ENCODE measurements at places on chromosomes 16 and 17.

GRCh38 chr17:46216682-46217081 lies 23.5 kb upstream of the KANSL1 start:
- DNase-seq, result no peak

GRCh38 chr17:47884905-47885730 lies 10.9 kb upstream of the SP2 start:
- no peak for DNase-seq

GRCh38 chr17:39090908-39091665 lies 60.4 kb downstream of the PLXDC1 start:
- DNase-seq, result no peak

GRCh38 chr17:42629411-42630009 lies 20.0 kb downstream of the TUBG1 start:
- DNase-seq, result no peak

DNA sequence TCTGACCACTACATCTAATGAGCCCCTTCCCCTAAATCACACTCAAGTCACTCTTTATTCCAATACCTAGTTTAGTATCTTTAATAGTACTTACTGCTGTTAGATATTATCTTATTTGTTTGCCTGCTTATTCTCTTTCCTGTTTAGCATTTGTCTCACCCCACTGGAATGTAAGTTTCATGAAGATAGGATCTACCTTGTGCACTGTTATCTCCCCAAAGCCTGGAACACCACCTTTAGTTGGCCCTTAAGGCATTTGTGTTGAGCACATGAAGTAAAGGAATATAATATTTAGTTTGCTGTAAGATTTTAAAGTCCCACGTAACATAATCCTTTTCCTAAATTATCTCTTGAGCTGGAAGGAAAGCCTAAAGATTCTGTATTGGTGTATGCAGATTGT lies 50.2 kb downstream of the VPS35L start:
- DNase-seq, result no peak

DNA sequence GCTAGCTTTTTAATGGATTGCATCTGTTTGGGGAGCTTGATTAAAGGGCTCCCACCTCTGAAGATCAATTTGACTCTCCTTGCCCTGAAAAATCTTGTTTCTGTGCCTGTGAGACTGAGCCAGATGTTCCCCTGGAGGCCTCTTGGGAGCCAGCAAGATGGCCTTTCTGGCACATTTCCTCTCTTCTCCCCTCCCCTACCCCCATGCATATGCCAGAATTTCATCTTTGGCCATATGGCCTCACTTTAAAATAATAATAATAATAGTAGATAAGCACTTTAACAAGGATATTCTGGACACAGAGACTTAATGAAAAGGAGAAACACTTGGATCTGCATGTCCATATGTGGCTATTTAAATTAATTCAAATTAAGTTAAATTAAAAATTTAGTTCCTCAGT lies 144.1 kb upstream of the CES5A start:
- DNase-seq, result no peak

DNA sequence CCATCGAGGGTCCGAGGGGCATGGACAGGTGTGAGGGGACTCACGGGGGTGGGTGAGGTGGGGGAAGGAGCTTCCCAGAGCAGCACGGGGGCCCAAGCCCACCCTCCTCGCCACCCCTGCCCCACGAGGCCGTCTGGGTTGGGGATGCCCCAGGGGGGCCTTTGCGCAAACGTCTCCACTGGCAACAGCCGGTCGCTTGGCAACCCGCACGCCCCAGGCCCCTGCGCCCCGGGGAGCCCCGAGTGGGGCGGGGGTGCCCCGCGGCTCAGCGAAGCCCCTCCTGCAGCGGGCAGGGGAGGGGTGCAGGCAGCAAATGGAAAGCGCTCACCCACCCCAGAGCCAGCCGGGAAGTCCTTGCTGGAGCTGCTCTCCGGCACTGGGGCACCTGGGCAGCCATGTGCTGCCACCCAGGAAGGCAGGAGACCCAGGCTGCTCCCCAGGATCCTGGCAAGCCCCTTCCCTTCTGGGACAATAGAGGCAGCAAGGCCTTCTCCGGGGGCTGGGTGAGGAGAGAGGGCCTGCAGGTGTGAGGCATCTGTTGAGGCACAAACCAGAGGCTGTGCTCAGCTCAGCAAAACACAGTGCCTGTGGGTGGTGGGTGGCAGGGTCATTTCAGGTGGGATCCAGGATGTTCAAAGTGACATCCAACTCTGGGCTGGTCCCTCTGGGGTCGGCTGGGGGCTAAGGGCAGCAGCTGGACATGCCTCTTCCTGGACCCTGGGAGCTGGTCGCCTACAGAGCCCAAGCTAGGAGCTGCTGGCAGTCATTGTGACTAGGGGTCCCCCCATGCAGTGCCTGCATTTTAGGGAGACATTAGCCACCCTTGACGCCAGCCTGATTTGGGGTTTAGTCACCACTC lies 80.9 kb upstream of the CBX4 start:
- no peak for DNase-seq

- DNase-seq, result no peak
Observed at GRCh38 chr17:5672815-5673430, 88.6 kb upstream of the NLRP1 start.

DNA sequence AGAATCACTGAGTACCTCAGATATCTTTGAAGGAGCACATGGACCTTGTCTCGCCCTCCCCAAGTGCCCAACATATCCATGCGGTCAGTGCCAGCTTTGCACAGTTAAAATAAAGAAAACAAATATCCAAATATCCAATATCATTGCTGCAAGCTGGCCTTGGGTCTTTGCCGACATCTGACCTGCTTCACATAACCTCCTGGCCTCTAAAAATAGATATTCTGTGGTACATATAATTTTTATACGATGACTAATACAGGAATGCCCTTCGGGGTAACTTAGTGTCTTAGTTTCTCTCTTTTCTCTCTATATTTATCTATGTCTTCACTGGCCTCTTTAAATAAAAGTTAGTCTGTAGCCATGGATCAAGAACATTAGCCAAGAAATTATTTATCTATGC lies 67.8 kb downstream of the MAF start:
- DNase-seq, result no peak

- peak; percentile 11 for DNase-seq
Observed at GRCh38 chr17:51016099-51016498, 104.6 kb downstream of the SPAG9 start.

GRCh38 chr17:82214012-82214628 lies 1.5 kb upstream of the CCDC57 start:
- no peak for DNase-seq

- DNase-seq, result no peak
Observed at GRCh38 chr17:11349106-11349505, 108.1 kb downstream of the SHISA6 start.

DNA sequence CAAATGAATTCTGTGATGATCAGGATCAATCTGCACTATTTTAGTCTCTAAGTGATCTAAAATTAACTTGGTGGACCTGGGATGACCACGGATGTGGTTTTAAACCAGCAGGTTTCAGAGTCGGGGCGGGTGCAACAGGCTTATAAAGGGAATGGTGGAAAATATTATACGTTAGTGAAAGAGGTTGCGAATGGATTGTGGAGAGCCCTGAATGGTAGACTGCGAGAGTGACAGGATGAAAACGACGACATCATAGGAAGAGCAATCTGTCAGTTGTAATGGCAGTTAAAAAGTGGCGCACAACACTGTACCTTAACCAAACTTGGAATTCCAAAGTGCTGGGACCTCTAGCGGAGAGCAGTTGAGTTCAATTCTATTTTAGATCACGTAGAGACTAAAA lies 1.2 kb upstream of the CYB5B start:
- DNase-seq, result no peak

- no peak for DNase-seq
Observed at GRCh38 chr16:11609474-11610120, 22.9 kb upstream of the LITAF start.

DNA sequence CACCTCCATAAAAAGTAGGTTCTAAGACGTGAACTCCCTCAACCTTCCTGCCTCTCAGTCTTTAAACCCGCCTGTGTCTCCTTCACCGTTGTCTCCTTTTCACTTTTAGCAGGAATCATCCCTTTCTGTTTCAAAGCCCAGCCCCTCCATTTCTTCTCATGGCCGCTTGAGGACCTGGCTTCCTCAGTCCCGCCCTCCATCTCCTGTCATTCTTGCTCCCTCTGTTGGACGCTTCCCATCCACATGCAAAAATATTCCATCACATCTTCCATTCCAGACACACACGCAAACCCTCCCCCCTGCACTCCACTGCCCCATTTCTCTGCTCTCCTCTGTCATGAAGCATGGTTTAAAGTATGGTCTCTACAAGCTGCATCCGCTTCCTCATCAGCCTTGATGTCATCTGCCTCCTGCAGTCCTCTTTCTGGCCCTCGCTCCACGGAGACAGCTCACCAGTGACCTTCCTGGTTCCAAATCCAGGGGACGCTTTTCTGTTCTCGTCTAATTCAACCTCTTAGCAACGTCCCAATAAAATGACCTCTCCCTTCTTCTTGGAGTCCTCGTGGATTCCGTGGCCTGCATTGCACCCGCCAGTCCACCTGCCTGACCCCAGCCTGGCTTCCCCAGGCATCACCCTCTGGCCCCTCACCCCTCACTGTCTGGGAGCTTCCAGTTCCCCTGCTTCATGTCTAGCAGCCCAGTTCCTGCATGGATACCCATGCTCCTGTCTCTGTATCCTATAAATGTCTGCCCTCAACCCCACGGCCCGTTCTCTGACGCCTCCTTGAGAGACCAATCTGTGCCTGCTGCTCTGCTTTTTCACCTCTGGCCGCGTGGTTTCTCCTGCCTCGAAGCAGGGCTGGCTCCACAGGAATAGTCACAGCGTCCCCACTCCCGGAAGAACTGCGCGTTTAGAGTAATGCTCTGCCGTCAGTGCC lies 26.2 kb downstream of the ANKRD40 start:
- peak; percentile 83 for DNase-seq

DNA sequence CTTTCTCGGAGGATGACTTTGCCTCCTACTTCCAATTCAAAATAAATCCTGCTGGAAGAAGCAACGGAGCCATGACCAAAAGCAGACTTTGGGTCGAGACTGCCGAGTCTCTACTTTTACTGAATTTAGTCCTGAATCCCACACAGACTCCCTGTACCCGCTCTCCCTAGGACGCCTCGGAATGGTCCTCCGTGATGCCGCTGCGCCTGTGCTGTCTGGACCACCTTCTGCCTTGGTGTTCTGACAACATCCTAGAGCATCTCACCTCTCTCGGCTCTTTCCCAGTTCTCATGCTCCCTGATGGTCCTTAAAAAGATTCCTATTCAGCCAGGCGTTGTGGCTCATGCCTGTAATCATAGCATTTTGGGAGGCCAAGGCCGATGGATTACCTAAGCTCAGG lies 181.1 kb upstream of the HSBP1 start:
- no peak for DNase-seq

- no peak for DNase-seq
Observed at GRCh38 chr17:49381033-49381432, 19.0 kb upstream of the ZNF652 start.

DNA sequence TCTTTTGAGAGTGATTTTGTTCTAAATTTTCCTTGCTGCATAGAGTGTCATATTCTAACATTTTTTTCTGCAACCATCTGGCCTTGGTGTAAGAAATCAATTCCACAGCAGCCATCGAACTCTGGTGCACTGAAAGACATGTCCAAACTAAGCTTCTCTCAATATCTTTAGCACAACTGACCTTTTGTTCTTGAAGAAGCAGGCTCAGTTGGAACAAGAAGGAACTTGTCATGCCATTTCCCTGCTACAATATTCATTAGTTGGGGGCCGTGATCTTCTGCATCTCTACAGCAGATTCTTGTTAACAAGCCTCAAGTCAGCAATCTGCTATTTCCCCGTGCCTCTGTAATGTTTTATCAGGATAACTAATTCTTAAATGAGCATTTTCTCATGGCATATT lies 1305.6 kb downstream of the CDH11 start:
- no peak for DNase-seq

Data from AG10803 (cell line).